ENCODE measurements at places on chromosomes 1 and 21.

DNA sequence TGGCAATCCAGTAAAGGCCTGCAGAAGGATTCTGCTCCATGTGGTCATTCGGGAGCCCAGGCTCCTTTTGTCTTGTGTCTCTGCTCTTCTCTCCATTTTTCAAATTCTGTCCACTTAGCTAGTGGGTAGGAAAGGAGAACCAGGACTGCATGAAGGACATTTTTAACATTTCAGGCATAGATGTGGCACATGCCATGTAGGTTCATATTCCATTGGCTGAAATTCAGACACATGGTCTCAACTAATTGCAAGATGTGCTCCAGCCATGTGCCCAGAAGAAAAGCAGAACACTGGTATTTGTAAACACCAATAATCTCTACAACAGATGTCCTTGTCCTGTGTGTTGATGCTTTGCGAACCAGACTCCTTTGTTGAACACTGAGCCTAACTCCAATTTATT is 85.2 kb upstream of the WLS start:
- DNase-seq, result no peak

GRCh38 chr21:35095859-35096291 is 46.8 kb upstream of the RUNX1 start:
- no peak for DNase-seq

GRCh38 chr1:93673163-93673829 is 8.3 kb downstream of the BCAR3 start:
- DNase-seq, result no peak

DNA sequence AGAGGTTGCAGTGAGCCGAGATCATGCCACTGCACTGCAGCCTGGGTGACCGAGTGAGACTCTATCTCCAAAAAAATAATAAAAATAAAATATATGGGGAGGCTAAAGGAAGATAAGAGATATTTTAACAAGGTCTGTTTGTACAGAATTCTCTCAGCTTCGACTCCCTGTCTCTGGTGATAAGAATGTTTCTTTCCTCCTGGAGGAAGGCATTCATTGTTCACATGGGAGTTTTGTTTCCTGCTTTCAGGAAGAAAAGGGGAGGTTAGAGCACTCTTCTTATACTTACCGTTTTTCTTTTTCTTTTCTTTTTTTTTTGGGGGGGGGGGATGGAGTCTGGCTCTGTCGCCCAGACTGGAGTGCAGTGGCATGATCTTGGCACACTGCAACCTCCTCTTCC is 2.0 kb upstream of the NAXE start:
- DNase-seq, result no peak

DNA sequence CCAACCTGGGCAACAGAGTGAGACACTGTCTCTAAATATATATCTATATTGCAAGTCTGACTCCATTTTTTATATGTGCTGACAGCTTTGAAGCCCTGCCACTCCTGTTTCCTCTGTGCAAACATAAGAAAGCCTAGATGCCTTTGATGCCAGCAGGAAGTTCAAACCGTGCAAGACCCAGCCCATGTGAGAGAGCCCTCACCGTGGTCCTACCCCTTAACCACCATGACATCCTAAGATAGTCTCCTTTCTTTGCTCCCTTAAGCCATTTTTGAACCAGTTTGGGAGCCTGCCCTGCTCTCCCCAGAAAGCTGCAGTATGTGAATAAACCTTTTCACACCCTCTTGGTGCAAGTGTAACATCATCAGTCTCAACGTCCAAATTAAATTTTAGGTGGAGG is 3.7 kb upstream of the DIPK1A start:
- no peak for DNase-seq

DNA sequence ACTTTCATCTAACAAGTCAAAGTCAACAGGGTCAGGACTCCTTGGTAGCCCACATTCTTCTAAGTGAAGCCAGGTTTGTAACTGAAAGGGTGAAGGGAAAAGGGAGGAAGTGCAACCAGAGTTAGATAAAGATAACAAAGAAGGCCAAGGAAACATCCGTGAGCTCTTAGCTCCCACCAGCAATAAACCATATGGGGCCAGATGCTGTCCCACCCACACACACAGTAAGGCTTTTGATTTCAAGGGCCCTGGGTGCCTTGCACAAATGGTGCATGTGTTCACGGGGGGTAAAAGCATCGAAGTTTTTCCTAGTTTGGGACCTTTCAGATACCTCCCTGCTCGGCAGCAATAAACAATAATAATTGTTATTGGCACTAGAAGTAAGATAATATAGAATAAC is 5.1 kb upstream of the TIAM1 start:
- DNase-seq, result no peak

- DNase-seq, result no peak
Observed at GRCh38 chr1:52263153-52263910, 102.7 kb downstream of the CC2D1B start.

DNA sequence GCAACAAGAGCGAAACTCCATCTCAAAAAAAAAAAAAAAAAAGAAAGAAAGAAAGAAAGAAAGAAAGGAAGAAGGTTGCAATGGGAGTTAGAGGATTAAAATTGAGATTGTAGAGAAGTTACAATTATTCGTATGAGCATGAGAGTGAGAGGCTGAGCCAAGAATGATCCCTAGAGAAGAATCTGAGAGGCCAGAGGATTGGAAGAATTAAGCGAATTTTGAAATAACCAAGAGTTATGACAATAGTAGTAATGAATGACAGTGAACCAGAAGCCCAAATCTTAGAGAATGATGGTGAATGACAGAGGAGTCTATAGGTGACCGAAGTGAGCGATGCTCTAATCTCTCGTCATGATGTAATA is 369 bp upstream of the ZYG11B start:
- no peak for DNase-seq

DNA sequence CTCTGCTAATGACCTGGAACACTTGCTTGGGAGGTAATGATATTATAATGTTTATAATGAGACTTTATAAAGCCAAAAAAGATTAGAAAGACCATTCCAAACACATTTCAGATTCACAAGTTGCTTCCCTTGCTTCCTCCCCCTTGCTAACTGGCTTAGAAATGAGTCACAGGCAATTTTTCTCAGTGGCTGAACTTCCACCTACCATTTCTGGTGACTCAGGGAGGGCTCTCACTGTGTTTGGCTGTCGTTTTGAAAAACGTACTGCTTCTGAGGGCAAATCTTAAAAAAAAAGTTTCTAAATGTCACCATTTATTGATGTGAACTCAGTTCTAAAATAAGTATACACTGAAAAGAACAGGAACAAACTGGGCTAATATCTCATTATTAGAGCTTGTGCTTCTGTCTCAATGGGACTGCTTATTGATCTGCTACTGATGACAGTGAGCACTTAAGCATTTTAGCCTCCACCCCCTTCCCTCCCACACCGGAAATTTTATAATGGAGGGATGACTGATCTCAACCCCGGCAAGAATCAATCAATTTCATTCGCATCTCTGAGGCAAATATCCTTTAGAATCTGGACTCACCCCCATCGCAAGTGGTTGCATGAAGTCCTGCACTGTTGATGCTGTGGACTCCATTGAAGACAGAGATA is 278.3 kb downstream of the KCTD3 start:
- DNase-seq, result peak; percentile 76

DNA sequence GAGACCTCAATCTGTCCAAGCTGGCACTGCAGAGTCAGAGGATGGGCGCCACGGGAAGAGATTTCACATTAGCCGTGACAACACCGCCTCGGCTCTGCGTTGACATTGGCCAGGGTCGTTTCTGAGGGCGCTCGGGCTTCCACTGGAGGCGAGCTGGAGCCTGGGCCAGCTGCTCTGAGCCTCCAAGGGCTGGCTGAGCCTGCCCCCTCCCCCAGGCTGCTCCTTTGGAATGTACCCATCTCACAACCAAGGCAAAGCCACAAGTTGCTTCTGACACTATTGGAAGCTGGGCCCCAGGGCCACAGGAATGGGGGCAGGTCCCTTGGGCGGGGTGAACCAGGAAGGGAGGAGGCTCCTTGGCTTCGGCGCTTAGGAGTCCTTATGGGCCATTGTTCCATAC is 12.7 kb downstream of the GPR3 start:
- no peak for DNase-seq

- no peak for DNase-seq
Observed at GRCh38 chr1:99133756-99134500, 129.3 kb upstream of the PLPPR5 start.

DNA sequence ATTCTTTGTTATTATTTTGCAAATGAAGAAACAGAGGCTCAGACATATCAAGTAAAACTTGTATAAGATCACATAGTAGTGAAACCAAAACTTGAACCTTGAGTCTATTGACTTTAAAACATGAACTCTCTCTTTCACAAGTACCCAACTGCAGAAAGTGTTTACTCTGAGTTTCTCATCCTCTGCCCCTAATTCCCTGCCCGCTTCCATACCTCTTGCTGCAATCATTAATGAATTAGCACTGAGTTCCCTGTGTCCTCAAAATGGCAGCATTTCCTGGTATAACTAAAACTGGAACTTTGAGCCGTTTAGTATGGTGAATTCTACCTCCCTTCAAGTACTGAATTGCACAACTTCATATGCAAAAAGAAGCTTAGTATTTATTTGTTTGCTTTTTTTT is 147.7 kb upstream of the DNAH14 start:
- no peak for DNase-seq

DNA sequence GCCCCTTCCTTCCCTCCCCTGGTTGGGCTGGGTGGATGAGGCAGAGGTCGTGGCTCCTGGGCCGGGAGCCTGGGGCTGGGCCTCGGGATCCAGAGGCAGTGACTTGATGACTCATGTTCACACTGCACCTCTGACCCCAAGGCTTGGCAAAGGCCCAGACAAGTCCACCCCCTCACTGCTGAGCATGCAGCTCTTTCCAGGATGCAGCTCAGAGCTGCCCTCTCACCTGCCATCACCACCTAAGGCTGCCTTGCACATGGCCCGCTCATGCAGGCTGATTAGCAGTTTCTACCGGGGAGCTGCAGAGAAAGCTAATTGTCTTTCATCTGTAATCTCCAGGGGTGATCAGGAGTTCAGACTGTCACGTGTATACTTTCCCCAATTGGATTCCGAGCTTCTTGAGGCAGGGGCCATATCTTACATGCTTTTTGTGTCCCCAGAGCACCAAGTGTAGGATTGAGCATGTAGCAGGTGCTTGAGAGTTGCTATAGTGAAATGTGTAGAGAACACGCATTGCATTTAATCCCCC is 62.1 kb downstream of the LRRN2 start:
- DNase-seq, result no peak

GRCh38 chr1:18608534-18608933 is 22.1 kb upstream of the PAX7 start:
- DNase-seq, result no peak
